ENCODE measurements at places on chromosomes 2 and 18.

- DNase-seq, result no peak
Measured at GRCh38 chr2:200471928-200472645, 37.8 kb downstream of the KCTD18 start.

GRCh38 chr2:17303521-17303920, 214.7 kb downstream of the RAD51AP2 start:
- DNase-seq, result no peak

GRCh38 chr2:25558262-25558661, 115.1 kb downstream of the DTNB start:
- no peak for DNase-seq

DNA sequence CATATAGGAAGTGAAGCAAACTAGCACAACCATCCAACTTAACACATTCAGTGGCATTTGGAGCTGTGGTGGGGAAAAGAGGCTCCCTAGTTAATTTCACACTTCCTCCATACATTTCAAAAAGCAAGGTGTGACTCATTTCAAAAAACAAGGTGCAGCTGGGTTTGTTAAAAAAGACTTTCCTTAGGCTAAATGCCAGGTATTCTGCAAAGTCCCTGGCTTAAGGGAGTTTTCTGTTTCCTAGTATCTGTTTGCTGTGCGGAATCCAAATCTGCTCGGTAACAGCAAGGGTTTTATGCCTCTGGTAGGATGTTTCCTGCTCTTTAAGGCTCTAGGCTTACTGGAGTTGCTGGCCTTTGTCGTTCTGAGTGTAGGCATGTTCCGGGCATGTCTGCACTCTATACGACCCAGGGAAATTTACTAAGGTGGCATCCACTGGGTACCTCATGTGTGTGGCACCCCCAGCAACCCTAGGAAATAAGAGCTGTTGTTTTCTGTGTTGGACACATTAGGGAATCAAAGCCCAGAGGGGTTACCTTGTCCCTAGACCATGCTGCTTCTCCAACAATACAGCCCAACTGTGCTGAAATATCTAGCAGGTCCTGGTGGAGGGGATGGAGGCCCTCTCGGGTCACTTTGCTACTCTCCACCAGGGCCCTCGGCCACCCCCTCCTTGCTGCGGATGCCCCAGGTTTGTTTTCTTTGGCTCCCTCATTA, 634 bp upstream of the MSGN1 start:
- no peak for DNase-seq

DNA sequence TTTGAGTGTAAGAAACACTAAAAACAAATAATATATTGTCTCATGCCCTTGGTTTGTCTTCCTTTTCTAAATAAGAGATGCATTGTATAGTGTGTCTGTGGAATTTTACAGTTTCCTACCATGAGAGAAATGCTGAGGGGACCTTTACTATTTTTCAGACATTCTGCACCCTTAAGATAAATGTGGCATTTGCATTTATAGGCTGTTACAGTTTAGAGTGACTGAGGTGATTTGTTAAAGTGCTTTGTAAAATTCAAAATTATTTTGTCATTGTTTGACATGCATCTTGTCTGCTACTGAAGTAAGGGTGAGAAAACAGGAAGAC, 78.9 kb upstream of the ZSWIM2 start:
- DNase-seq, result no peak

DNA sequence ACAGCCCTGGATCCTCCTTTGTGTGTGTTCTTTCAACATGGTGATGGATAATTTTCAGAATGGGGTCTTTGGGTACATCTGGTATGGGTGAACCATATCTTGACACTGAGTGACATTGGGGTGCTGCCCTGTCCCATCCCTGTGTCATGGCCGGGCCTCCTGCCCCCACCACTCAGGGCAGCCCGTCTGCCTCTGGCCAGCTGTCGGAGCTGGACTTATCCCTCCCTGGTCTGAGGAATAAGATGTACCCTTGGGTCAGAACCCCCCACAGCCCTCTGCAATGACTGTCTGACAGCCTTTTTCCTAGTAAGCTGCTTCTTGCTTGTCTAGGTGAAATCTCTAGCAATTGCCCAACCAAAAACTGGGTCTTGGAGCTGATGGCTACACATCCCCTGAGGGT, 142.9 kb downstream of the SH3RF3 start:
- no peak for DNase-seq

DNA sequence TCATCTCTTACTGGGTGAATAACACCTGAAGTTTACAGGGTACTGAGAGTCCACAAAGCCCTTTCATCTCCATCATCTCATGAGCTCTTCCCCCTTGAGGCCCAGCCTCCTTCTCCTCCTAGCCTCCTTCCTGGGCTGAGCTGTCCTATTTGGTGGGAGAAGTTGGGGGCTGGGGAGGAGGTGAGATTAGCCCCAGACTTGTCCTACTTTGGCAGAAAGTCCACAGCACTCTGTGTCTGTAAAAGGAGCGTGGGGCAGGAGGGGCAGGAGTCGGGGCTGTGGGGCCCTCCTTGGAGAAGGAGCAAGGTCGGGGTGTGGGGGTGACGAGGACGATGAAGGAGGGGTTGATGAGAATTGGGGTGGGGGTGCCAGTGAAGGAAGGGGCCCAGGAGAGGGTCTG, 10.0 kb upstream of the DES start:
- DNase-seq, result no peak

- DNase-seq, result no peak
Measured at GRCh38 chr2:8837795-8838140, 355 bp upstream of the KIDINS220 start.

GRCh38 chr2:45962177-45962921, 310.9 kb downstream of the PRKCE start:
- no peak for DNase-seq

- no peak for DNase-seq
Measured at GRCh38 chr2:9303528-9304225, 97.1 kb downstream of the ASAP2 start.

DNA sequence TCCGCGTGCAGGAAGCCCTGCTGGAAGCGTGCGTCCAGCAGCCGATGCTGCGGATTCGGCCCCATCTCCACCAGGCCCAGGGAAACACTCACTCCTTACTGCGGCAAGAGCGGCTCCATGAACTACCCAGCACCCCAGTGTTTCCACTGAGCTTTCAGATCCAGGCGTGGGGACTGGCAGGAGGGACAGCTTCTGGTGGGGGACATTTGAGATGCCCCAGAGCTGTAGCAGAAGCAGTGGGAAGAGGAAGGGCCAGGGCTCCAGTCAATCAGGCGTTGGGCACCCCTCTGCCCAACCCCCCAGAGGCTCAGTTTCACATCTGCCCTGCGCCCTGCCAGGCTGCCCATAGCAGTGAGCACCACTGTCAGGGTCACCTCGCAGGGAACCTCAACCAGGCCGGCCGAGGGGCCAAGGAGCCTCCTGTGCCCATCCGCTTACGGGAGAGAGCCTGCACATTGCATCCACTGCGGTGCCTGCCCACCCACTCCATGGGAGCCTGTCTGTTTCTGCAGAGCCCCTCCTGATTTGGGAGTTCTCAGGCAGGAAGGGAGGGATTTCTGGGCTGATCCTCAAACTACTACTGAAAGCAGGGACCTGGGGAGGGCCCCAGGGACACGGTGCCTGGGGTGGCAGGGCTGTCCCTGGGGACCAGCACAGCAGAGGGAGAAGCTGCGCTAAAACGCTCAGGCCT, 4.6 kb downstream of the AGXT start:
- DNase-seq, result no peak

DNA sequence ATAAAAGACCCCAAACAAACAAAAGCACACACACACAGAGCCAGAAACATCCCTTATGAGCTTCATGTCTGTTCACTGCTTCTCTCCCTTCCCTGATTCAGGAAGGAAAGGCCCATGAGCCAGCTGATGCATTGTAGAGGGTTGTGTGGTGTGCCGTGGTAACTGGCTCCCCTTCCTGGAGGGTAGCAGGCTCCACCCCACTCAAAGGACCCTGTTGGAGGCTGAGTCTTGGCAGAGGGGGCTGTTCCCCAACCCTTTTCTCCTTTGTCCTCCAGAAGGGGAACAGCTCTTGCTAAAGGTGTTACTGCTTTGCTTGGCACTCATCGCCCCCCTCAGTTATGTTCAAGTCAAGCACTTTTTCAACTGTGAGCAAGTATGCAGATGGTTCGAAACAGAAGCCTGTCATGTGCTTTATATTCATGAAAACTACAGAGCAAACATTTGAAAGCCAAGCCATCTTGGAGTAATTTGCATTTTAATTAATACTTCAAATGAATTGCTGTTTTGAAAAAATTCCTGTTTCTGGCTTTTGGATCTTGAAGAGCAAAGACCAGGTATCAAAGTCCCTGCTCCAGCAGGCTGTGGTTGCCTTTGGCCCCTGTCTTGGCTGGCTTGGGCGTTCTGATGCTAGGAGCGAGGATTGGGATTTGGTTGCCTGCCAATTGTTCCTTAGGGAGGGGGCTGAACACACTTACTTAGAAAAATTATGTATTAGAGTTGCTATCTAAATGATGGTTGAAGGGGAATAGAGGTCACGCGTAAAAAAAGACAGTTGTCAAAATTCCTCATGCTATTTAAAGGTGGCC, 267.8 kb downstream of the TSN start:
- DNase-seq, result no peak

DNA sequence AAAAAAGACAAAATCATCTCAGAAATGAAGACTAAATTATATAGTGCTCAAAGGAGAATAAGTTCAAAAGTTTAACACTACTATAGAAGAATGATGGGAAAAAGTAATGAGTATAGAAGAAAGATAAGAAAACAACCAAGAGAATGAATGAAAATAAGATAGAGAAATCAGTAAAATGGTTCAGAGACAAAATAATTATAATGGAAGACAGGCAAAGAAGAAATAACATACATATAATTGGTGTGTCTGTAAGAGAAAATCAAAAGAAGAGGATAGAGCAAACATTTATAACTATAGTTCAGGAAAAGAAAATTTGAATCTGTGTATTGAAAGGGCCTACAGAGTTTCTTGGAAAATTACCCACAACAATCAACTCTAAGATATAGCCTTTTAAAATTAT, 43.5 kb downstream of the DNAH6 start:
- no peak for DNase-seq

GRCh38 chr18:11104307-11104706, 45.1 kb downstream of the PIEZO2 start:
- no peak for DNase-seq

GRCh38 chr2:239046822-239047221, 198.9 kb downstream of the TWIST2 start:
- DNase-seq, result no peak

- DNase-seq, result no peak
Measured at GRCh38 chr18:518081-518480, 17.6 kb upstream of the COLEC12 start.

- no peak for DNase-seq
Measured at GRCh38 chr2:222439692-222440091, 15.3 kb downstream of the SGPP2 start.

DNA sequence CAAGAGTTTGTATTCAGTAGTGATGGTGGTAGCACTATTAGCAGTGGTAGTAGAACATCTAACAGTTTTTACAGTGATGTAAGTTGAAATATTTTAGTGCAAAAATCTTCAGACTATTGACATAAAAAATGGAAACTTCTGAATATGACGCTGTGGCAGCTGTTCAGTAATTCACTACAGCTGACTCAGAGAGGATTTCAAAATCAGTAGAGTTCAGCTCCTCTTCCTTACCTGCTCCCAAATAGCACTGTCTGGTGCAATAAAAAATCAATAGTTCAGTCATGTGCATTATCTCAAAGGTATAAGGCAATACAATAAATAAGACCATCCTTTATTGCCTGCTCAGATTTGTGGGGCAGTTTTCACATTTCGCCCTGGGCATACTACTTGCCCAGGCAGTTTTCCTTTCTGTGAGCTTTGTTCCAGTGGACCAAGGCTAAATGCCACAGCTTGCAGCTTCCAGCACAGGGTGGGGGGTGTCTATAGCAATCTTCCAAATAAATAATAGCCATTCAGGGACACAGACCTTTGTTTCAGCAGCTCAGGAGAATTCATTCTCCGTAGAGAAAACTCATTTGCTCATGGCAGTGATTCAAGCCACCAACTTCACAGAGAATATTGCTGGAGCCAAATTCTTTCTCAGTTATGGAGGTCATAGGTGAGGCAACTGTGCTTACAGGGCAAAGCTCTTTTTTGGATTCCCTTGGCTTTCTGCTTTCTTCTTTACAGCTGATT, 33.9 kb upstream of the GORASP2 start:
- no peak for DNase-seq

GRCh38 chr18:26746826-26747475, 118.6 kb downstream of the AQP4 start:
- no peak for DNase-seq

DNA sequence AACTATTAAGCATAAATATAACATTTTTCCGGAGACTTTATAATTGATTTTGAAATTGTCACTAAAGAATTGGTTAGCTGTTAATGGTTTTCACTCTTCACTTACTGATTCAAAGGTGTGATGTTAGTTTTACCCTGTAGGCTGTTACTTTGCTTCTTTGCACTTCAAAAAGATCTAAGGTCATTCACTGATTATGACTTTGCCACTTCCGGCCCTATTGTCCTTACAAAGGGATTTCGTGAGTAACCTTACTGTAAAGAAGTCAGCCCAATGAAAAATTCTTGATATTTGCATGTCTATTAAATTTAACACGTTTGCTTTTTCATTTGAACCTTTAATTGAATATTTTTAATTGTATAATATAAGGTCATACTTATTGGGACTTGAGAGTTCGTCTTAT, 61.4 kb downstream of the GREB1L start:
- no peak for DNase-seq

DNA sequence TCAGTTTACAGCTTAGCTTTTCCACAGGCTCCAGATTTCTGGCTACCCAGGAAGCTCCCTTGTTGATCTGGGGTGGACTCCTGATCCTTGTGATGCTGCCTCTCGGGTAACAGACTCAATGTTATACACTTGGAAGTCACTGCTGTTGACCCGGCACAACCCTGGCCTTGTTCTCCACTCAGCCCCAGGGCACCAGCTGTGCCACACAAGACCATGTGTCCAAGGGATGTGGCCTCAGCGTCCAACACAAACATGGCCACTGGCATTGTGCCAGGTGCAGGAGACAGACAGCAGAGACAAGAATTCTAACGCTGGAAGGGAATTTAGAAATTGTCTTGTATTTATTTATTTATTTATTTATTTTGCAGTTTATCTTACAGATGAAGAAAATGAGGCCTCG, 39.0 kb upstream of the PPP4R1 start:
- no peak for DNase-seq

- DNase-seq, result no peak
Measured at GRCh38 chr2:126799301-126799700, 99.4 kb upstream of the TEX51 start.

- DNase-seq, result no peak
Measured at GRCh38 chr2:196105951-196106350, 37.3 kb upstream of the DNAH7 start.

DNA sequence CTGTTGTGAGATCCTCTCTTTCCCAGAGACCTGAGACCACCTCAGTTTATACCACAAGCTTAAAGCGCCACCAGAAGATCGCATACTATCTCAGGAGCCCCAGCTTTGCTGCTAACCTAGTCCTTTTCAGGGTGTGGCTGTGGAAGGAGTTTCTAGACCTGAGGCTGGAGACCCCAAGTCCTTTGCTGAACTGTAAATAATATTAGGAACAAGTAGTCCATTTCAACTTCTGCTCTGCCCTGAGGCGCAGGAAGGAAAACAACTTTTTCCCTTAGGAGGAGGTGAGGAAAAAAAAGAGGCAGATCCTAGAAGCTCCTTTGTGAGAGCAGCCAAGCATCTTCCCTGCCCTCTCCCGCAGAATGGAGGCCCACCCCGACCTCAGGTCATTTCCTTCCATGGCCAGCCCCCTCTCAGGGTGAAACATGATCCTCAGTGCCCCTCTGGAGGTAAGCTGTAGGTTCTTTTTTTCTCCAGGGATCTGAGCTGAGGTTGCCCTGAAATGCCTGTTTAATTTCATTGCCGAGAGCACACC, 122.8 kb upstream of the LGALSL start:
- DNase-seq, result no peak
